T-helper 1 cell (primary cell): ENCODE measurements at places on chromosomes 11 and 22.
A peak's percentile ranks its signal among the peaks of the same experiment; 100 is the strongest.

DNA sequence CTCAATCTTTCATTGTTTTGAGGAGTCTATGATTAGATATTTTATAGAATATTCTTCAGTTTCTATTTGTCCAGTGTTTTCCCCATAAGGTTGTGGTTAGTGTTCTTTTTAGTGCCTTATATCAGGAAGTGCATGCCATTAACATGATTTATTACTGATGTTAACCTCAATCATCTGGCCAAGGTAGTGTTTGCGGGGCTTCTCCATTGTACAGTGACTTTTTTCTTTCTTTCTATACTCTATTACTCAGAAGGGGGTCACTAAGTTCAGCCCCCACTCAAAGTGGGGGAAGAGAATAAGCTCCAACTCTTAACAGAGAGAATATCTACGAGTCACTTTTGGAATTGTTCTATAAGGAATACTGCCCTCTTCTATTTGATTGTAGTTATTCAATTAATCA, 415.8 kb downstream of the DYNC2H1 start:
- DNase-seq, result no peak

- no peak for DNase-seq
Observed at GRCh38 chr11:57464539-57465181, 4.3 kb downstream of the RTN4RL2 start.

DNA sequence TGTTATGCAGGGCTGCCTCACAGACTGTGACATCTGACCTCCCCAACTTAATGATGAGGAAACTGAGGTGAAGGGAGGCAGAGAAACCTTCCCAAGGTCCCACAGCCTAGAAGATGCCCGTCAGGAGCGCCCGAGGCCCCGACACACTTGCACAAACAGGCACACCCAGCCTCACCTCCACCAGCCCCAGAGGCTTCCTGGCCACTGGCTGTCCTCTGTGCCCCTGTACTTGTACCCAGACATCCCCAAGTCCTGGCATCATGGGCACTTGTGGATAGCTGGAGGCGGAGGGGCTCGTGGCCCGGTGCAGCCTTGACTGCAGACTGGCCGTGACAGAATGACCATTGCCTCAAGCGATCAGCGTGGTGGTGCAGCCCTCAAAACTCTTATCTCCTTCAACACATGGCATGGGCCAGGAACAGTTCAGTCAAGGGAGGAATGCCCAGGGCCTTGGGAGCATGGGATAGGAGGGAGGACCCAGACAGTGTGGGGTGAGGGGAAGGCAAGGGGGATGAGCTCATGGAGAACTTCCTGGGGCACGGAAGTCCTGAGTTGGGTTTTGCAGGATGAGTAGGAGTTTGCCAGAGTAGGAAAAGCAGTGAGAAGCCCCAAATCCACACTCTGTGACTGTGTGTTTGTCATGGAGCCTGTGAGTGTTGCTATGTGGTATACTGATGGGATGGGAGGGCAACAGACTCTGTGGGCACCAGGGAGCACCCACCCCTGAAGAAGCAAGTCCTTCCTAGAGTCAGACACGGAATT, 25.8 kb upstream of the PPARA start:
- DNase-seq, result no peak

DNA sequence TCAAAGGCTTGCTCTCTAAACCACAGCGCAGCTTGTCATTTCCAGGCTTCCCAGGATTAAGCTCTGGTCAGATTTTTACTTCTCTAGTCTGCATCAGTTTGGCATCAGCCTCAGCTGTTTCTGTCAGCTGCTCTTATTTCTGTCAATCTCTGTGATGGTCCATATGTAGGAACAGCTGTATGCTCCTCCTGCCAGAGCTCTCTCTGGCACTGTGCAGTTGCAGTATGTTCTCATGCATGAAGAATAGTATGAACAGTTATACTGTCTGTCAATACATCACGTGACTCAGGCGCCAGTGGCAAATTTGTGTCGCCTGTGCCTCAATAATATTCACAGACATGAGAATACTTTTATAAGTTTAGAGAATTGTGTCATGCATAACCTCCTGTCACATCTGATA, 6.7 kb downstream of the OR6M1 start:
- no peak for DNase-seq

- DNase-seq, result peak; percentile 87
Observed at GRCh38 chr11:59142530-59143507, at the start of gene FAM111A. Gene FAM111A (plus strand): TSS chr11:59142856. CDS start chr11:59148873, 6,017 bp downstream.

DNA sequence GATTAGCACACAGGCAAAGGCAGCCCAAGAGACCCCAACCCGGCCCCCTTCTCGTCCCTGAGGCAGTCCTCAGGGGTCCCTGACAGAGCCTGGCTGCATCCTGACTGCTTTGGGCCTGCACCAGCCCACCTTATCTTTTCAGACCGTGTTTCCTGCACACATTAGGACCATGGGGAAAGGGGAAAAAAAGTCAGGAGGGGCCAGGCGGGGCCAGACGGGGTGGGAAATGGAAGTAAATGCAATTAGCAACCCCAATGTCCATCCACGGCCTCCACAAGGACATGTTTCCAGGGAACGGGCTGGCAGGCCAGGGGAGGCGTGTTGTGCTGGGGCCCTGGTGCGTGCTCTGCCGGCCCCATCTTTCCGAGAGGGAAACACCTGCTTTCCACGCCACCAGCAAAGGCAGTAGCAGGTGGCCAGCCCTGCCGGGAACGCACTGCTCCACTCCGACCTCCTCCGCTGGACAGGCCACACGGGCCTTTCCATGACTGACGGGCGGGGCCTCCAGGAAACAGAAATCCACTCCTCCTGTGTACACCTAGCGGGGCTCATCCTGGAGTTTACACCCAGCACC, 7.4 kb downstream of the EHD1 start:
- DNase-seq, result no peak

- DNase-seq, result peak; percentile 8
Observed at GRCh38 chr11:66745356-66746235, 16.6 kb upstream of the SPTBN2 start.

DNA sequence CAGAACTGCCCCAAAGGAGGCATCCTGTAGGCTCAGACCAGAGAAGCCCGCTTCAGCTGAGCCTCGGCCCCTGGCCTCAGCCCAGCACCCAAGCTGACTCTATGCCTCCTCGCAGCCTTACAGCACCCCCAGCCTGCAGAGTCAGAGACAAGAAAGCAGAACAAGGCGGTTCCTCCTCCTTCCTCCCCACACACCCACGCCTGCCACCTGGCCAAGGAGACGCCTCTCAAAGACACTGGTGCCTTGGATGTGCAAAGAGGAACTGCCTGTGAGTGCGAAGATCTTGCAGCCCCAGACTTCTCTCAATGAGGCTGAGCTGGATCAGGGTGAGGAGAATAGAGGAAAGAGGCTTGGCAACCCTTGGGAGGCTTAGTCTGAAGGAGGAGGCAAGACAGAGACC, 60.2 kb downstream of the PDE2A start:
- DNase-seq, result no peak

GRCh38 chr11:66637557-66638176, 836 bp upstream of the RBM4 start:
- DNase-seq, result no peak

- DNase-seq, result no peak
Observed at GRCh38 chr11:521177-521688, 14.1 kb downstream of the HRAS start.

GRCh38 chr11:90704510-90704909, 481.7 kb upstream of the CHORDC1 start:
- no peak for DNase-seq

DNA sequence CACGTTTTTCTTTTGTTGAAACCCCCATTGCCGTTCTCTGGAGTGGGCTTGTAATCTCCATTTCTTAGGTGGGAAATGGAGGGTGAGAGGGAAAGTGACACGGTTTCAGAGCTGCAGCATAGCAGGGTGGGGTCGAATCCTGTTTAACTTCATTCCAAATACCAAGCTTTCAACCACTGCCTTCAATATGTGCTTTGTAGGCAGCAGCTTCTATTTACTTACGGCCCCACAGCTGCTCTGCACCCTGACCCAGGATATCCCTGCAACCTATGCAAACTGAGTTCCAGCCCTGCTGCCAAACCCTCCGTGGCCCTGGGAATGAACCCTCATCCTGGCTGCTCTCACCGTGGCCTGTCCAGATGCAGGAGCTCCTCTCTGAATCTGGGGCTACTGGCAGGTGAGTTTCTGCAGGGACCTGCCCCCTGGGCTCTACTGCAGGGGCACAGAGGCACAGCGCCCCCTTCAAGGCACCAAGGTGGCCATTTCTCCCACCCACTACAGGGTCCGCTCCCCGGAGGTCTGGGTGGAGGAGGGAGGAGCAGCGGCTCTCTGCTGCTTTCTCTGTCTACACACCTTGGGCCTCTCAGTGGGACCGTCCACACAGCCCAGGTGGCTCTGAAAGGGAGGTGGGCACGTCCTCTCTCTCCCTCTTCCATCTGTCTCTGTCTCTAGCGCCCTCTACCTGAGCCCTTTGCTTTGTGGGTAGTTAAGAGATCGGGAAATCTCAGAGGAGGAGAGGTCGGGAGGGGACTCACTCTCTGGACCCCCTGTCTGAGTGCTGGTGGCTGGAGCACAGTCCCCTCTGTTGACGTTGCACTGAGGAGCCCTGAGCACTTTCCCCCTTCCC, 279.1 kb downstream of the BRD1 start:
- no peak for DNase-seq

DNA sequence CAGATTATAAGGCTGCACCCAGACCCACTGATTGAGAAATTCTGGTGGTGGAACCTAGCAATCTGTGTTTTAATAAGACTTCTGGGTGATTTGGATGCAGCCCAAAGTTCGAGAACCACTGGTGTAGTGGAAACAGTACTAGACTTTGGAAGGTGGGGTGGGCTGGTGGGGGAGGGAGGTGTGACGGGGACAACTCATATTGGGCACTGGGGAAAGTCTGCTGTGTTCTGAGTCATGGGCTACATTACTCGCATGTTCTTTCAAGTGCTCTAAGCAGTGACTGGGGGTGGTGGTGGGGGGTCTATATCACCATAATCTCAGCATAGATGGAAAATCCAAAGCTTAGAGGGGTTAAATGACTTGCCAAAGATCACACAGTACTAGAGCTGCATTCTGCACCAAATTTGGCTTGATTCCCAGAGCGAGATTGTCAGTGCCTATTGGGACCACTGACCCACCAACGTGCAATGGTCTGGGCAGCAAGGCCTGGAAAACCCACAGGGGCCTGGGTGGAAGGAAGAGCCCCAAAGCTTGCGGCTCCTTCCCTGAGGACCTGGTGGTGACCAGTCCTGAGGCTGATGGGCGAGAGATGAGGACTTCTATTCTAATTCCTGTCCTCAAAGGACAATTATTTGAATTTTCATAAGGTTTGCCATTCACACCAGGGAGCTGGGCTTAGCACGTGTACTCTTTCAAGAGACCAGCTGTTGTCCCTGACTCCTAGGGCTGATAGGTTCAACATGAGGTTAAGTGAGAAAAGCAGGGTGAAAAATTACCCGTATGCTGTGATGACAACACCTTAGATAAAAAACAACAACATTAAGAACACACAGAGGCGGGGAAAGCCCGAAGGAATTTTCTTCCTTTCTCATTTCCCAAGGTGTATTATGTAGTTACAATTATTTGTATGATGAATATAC, 77.5 kb upstream of the NARS2 start:
- DNase-seq, result no peak

DNA sequence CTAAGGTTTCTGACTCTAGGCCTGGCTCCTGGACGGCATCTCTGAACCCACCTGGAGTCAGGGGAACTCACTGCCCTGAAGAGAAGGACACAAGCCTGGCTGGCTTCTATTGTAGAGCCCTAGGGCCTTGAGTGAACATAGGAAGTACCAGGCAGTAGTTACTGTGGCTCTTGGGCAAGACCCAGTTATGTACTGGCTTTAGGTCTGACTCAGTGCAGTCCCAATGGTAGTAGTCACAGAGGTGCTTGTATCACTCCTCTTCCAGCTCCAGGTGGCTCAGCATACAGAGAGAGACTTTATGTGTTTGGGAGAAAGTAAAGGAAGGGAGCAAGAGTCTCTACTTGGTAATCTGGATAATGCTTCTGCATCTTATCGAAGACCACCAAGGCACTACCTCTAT, 13.9 kb upstream of the PAK1 start:
- DNase-seq, result no peak

DNA sequence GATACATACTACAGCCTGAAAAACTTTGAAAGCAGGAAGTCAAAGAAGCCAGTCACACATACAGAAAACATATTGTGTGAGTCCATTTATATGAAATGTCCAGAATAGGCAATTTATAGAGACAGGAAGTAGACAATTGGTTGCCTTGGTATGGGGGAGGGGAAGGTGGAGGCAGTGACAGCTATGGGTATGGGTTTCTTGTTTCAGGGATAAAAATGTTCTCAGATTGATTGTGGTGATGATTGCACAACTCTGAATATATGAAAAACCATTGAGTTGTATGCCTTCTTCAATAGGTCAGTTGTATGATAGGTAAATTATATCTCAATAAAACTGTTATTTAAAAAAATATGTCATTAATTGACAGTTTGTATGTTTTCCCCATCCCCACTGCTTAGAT, 137.6 kb downstream of the SNX19 start:
- DNase-seq, result no peak

DNA sequence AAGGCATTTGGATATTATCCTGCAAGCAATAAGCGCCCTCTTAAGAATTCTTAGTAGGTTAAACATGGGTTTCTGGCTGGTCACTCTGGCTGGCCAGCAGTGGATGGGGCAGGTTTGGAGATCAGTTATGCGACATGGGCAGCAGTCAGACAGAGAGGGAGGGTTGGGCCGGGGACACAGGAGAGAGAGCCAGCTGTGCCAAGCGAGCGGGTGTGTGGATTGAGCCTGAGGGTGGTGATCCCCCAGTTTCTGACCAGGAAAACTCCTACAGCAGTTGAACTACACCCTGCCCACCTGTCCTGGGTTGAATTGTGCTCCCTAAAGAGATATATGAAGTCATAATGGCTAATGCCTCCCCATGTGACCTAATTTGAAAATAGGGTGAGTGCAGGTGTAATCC, 671.2 kb downstream of the TBC1D22A start:
- no peak for DNase-seq

DNA sequence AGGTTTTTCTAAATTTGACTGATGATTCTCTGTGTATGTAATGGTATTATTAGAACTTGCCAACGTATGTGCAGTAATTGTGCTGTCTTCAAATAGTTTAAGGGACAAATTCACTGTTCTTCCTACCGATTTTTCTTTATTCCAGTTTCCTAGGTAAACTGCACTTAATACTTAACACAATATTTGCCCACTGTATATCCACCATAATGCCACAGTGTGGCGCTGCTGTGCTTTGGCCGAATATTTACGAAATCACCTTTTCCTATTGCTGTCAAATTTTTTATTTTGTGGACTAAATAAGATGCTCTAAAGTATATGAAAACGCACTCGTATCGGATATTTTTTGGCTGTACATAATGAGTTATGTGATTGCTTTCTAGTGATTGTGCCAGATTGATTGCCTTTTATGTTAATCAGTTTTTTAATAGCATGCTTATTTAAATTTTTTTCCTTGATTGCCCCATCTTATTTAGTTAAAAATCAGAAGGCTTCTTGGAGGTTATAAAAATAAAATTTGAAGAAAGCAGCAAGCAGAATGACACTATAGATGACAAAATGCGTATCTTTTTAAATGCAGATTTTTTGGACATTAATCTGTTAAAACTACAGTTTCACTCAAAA, 10.5 kb downstream of the AASDHPPT start:
- no peak for DNase-seq

GRCh38 chr11:62600367-62601121, 1.1 kb downstream of the MTA2 start:
- DNase-seq, result no peak
